ENCODE measurements at places on chromosomes 1 and 21.

DNA sequence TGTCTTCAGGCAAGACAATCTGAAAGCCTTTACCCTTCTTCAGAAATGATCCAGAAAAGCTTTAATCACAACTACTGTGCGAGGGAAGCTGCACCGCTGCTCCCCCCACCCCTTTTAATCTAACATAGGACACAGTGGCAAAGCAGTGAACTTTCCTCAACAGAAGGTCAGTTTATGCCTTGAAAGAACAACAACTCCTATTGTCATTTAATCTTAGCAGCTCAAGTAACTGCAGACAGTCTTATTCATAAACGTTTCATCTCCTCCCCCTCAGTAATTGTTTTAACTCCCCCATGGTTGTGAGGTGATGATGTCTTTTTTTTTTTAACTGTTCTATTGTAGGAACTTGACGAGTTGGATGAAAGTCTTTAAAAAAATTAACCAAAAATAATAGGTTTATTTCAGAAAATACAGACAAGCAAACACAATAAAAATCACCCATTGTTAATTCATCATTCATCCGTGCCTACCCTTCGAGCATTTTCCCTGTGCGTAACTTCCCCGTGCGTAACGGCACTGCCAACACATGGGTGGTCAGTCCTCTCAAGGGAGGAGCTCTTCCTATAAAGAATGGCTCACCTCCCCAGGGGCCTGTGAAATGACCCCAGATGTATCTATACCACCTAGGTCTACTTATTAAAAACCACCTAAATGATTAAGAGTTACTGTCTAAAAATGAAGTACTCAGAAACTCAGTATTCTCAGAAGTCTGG is 3.3 kb upstream of the ADAR start:
- no peak for DNase-seq

DNA sequence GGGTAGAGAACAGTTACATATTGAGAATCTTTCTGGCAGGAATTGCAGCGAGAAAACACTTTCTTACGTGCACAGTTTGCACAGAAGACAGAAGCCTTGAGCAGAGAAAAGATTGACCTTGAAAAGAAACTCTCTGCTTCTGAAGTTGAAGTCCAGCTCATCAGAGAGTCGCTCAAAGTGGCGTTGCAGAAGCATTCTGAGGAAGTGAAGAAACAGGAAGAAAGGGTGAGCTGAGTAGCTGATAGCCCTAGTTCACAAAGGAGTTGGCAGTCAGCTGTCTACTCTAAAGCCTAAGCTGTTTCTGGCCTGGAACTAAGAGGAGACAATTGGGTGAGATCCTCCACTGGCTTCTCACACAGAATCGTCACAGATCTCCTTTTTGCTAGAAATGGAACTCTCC is 20.3 kb upstream of the SH3BGRL3 start:
- no peak for DNase-seq

- DNase-seq, result no peak
Measured at GRCh38 chr1:77300566-77300965, 18.7 kb downstream of the AK5 start.

- no peak for DNase-seq
Measured at GRCh38 chr1:244917073-244917670, 52.8 kb upstream of the HNRNPU start.

GRCh38 chr1:83033682-83034081 is 965.2 kb downstream of the TTLL7 start:
- DNase-seq, result no peak

DNA sequence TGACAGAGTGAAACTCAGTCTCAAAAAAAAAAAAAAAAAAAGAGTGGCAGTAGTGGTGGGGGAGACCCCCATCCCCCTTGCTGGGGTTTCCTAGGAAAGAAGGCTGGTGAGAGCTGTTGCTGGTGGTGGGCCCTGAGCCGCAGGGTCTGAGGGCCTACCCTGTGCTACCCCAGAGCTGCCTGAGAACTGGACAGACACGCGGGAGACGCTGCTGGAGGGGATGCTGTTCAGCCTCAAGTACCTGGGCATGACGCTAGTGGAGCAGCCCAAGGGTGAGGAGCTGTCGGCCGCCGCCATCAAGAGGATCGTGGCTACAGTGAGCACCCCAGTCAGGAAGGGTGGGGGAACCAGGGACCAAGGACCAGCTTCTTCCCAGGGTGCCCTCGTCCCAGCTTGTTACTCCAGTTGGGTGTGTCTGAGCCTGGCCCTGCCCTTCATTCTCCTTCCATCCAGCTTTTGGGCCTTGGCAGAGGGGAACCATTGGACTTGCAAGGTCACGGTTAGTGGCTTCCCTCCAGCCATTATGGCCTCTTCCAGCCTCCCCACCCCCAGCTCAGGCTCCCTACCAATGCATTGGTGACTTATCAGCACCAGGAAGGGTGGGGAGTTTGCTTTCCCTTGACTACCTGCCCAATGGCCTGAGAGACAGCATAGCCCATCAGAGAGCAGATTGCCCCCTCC is 10.5 kb downstream of the LDLRAP1 start:
- no peak for DNase-seq

- DNase-seq, result no peak
Measured at GRCh38 chr1:149977345-149977744, 33.2 kb downstream of the OTUD7B start.

GRCh38 chr1:240843798-240844197 is 231.8 kb upstream of the GREM2 start:
- DNase-seq, result no peak

DNA sequence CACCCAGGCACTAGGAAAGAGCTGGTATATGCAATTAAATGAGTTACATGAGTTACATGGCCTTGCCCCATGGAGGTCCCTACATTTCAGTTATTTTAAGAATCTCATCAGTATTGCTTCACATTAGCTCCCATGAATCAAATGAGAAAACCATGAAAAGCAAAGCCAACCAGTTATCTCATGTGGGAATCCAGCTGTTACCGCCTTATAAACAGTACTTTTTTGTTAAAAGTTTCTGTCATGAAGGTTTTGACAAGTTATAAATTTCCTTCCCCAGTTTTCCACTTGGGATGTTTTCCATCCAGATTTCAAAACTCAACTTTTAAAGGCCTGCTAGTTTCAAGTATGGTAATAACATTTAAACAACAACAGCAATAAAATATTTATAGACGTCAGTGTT is 544.8 kb downstream of the NUF2 start:
- no peak for DNase-seq

DNA sequence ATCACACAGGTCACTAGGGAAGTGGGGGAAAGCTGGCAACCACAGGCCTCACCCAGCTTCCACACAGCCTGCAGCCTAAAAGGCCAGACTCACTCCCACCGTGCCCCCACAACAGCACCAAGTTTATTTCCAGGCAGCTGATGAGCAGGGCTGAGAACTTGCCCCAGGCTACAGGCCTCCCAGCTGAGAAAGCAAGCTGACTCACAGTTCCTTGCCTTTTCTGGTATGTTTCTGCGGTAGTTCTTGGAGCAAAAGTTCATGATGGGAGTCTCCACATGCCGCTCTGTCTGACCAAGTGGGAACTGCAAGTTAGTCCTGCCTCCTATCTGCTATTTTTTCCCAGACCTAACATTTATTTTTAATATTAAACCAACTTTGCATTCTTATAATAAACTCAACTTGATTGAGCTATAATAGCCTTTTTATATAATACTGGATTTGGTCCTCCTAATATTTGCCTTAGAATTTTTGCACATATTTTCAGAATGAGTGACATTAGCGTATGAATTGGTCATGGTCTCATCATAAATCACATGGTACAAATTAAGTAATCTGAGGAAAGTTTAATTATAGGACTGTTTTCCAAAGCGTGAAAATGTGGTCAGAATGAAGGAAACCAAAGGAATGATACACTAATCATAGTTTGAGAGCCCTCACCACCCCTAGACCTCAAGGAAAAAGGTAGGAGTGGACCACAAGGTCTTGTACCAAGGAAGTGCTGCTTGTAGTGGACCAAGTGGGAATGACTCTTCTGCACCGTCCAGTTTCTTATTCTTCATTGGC is 30.7 kb downstream of the RPAP2 start:
- no peak for DNase-seq

DNA sequence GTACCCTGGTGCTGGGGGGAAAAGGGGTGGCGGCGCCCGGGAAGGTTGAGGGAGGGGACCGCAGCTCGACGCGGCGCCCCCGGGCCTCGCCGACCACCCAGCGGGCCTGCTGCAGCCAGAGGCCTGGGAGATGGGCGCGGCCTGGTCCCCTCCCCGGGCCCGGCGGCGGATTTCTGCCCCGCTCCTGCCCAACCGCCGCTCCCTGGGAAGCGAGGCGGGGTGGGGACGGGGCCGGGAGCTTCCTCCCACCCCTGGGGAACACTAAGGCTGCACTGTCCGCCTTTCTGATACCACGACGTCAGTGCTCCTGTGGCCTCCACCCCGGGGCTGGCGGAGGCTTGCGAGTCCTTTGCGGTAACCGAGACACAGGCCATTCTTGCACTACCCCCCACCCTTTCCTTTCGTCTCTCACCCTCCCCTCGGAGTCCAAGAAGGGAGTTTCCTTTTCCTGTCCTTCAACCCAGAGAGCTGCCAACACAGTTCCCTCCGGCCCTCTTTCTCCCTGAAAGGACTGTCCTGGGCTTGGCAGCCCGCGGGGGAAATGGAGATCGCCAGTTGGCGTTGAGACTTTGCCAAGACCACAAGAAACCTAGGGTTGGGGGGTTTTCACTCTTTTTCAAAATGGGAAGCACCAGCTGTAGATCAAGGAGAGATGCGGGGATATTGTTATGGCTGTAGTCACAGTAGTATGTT is 742 bp downstream of the SH3GLB1 start:
- peak; percentile 3 for DNase-seq

- no peak for DNase-seq
Measured at GRCh38 chr1:8651236-8651890, 166.1 kb downstream of the RERE start.

Data from stimulated activated CD8-positive, alpha-beta memory T cell treated with anti-CD3 and anti-CD28 coated beads, Interleukin-2, amount 100 ng/mL, for 1 hour (primary cell).